Stimulated activated CD8-positive, alpha-beta memory T cell treated with anti-CD3 and anti-CD28 coated beads, Interleukin-15, amount 100 ng/mL, for 48 hours (primary cell): ENCODE measurements at places on chromosomes 6 and 20.

DNA sequence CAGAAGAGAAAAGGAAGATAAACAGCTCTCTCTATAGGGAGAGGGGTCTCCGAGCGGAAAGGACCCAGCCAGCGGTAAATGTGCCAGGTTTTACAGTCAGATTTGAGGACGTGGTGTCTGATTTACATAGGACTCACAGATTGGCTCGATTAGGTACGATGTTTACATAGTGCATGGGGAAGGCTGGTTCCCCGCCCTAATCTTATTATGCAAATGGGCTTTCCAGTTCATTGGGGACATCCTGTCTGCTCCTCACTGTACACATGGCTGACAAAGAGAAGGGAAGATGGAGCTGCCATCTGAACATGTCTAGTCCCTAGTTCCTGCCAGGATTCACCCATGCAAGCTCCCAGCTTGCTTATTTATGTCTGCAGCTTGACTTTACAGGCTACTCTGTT is 119.9 kb downstream of the RNF144B start:
- no peak for DNase-seq

DNA sequence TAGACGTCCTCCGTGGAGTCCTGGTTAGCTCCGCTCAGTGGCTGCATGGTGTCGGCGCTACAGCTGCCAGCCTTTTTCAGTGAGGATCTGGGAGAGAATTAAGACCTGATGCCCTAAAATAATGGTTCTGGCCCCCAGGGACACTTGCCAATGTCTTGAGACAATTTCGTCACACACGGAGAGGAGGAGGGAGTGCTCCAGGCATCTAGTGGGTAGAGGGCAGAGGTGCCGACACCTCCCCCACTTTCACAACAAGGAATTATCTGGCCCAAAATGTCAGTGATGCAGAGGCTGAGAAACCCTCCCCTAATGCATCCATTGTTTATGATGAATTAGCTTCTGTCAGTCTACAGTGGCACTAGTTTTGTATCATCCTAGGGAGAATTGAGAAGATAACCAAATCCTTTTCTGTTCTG is 24.4 kb downstream of the TMEM181 start:
- DNase-seq, result no peak

- DNase-seq, result no peak
These were observed 906.8 kb downstream of the GRIK2 start for GRCh38 chr6:102300350-102300749.

DNA sequence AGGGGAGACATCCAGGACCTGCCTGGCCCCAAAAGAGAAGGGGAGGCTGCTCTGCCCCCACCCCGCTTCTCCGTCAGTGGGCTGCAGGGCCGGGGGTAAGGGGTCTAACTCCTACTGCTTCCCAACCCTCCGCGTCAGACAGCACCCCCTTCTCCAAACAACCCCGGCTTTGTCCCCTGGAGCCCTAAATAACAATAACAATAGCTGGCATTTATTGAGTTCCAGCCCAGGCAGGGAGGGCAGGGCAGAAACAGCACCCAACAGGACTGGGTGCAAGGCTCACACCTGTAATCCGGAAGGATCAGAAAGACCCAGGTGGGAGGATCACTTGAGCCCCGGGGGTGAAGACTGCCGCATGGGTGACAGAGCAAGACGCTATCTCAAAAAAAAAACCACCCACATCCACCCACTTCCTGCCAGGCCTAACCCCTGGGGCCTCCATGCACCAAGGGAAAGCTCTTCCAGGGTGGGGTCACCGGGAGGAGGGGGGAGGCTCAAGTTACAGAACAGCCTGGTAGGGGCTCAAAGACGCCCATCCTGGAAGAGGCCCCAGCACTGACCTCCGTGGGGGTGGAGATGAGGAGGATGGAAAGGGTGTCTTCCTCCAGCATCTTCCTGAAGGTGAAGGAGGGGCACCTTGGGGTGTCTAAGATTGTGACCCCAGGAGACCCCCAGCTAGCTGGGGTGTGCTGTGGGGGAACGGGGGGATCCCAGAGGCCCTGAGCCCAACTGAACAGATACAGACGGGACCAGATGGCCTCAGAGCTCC is 1.3 kb upstream of the FNDC11 start:
- no peak for DNase-seq

DNA sequence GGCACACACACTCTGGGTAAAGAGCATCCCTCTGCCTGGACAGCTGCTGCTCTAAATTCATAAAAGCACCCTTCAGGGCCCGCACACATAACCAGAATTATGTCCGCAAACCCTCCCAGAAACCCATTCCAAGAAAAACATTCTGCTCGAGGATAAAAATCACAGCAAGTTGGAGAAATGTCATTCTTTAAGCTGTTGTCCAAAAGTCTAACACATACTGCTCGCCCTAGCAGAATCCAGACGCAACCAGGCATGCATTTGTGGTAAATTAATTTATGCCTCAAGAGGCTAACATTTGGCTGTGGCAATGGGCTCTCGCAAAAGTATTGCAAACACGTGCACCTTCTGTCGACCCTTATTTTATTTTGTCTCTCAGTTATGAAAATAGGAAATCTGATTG is 116.1 kb upstream of the INSM1 start:
- DNase-seq, result no peak

DNA sequence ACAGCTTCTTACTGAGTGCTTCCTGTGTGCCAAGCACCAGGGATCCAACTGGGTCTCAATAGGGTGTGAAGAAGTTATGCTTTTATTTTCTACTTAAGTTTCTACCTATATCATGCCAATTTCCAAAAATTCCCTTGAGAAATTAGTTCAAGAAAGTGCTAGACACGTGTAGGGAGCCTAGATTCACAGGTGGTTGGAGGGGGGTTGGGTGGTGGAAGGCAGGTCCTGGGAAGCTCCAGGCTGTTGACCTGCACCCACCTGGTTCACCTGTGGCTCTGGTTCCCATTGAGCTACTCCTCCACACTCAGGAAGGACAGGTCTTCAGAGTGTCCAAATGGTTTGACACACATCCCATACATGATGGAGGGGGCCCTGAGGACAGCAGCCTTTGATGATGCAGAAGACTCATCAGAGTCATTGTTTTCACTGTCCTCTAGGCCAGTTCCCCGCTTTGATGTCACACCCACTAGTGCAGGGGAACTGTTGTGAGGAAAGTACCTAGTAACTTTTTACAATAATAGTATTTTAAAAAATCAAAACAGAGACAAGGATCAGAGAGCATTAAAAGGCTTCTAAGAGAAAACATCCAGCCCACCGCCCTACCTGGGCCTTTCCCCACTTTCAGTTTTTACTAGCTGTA is 39.8 kb upstream of the MYL9 start:
- no peak for DNase-seq

DNA sequence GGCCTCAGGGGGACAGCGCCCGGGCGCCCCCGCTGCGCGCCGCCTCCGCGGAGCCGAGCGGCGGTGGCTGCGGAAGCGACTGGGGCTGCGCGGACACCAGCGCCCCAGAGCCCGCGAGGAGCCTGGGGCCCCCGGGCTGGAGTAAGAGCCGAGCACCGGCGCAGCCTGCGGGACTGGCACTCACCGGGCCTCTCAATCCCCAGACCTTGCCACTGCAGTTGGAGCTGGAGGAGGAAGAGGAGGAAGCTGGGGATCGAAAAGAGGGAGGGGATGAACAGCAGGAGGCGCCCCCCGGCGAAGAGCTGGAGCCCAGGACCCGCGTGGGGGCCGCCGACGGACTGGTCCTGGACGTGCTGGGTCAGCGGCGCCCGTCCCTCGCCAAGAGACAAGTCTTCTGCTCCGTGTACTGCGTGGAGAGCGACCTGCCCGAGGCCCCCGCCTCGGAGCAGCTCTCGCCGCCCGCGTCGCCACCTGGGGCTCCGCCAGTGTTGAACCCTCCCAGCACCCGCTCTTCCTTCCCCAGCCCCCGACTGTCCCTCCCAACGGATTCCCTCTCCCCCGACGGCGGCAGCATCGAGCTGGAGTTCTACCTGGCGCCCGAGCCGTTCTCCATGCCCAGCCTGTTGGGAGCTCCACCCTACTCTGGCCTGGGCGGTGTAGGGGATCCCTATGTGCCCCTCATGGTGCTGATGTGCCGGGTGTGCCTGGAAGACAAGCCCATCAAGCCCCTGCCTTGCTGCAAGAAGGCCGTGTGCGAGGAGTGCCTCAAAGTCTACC is 590 bp downstream of the RNF217 start:
- no peak for DNase-seq

- peak; percentile 16 for DNase-seq
These were observed 77.7 kb upstream of the OLIG3 start for GRCh38 chr6:137571854-137572253.

- DNase-seq, result no peak
These were observed 261.9 kb downstream of the CDH26 start for GRCh38 chr20:60219984-60220562.

GRCh38 chr20:11355345-11355744 is 562.3 kb upstream of the BTBD3 start:
- no peak for DNase-seq
